ENCODE measurements at places on chromosomes 13 and 19. TPM values are rescaled to one million over a fixed set of nuclear protein-coding genes. Genes with fewer than 3 reads are reported as not detected.

Gene LAMP1
- polyA plus RNA-seq: 176 TPM

Gene DLL3
- polyA plus RNA-seq: 0.62 TPM

Gene ZNF548
- polyA plus RNA-seq: 27.6 TPM

Gene WDR87
- 0.01 TPM for polyA plus RNA-seq

Gene SIGLEC7
- 0.53 TPM for polyA plus RNA-seq

Gene MRPL57
- polyA plus RNA-seq: 22.8 TPM

Gene ZNF677
- 48.5 TPM for polyA plus RNA-seq

GRCh38 chr19:38971672-38972071 lies 3.9 kb downstream of the FBXO17 start:
- DNase-seq: no peak

DNA sequence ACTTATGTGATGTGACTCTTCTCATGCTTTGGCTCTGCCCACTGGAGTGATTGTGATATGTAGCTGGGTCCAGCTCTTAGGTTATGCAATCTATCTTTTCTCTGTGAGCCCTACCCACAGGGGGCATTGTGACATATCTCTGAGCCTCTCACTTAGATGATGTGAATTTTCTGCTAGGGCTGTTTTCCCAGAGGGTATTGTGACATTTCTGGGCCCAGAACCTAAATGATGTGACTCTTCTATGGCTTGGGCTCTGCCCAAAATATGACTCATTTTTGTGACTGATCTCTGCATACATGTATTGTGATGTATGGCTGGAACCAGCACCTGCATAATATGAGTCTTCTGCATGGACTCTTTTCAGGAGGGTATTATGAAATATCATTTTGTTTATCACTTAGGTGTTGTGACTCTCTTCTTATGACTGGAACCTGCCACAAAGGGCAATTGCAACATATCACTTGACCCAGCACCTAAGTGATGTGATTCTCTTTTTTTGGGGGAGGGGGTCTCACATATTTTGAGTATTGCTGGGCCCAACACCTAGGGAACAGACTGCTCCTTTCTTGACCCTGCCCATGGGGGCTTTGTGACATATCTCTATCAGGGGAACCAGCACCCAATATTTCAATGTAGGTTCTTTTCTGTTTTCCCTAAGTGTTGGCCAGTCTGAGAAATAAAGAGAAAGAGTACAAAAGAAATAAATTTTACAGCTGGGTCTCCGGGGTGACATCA lies 12.1 kb upstream of the ZNF254 start:
- DNase-seq: no peak

DNA sequence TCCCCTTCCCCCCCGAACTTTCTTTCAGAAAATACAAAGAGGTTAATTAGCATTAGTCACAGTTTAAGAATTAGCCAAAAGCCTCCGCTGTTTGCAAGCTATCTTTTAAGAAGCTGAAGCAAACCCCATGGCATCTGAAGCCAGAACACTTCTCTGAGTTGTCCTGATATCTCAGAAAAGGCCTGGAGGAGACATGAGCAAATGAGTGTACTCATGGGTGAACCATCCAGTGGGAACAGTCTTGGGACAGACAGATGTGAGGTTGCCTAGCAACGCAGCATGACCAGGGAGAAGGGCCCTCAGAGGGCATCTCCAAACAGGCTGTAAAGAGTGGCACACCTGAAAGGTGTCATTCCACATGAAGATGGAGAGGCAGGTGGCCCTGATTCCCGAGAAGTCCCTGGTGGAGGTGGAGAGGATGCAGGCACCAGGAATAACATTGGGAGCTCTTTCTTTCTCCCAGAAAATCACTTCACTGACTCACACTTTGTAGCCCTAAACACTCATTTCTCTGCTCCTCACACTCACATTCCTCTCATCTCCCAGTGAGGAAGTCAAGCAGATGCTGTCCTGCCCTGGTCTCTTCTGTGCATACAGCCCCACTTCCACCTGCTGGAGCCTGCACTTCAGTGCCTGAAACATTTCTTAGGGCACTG lies 87.0 kb upstream of the TSHZ3 start:
- no peak for DNase-seq

- DNase-seq: no peak
Measured at GRCh38 chr13:96834626-96835025, 159.7 kb downstream of the OXGR1 start.

- DNase-seq: no peak
Measured at GRCh38 chr13:37648609-37649008, 50.0 kb upstream of the POSTN start.

DNA sequence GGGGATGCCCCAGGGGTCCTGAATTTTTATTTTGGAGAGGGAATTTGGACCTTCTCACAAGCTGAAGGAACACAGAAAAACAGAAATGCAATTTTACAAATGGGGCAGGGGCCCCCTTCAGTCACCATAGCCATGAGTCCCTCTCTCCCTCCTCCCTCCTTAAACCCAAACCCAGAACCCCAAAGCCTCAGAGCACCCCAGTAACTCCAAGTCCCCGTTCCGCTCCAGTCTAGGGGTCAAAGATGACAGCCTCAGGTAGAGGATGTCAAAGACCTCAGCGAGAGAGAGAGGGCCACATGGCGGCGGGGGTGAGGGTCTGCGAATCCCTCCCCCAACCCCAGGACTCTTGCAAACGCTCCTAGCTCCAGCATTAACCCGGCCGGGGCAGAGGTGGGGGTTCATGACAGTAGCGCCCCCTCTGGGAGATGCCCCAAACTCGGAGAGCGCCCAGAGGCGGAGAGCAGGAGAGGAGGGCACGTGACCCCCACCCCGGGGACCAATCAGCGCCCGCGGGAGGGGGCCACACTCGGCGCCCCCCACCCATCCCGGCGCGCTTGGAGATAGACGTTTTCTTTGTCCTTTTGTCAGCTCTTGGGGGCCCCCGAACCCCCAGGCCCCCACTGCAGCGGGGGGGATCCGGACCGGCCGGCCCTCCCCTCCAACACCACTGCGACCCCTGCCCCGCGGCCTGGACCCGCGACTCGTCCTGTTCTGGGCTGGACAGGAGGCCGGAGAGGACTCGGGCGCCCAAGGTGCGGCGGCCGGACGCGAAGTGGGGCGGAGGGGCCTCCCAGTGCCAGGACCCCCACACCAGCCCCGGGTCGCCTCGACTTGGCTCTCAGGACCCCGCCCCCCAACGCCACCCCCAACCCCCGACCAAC lies 20.8 kb upstream of the SEMA6B start:
- no peak for DNase-seq

GRCh38 chr19:48152551-48152950 lies 17.6 kb downstream of the LIG1 start:
- peak; percentile 24 for DNase-seq

GRCh38 chr19:2230807-2231533 lies 5.2 kb downstream of the PLEKHJ1 start:
- no peak for DNase-seq

- DNase-seq: no peak
Measured at GRCh38 chr19:45322744-45323281, at the start of gene CKM. TSS of gene CKM (minus strand) at chr19:45322875. CDS start at chr19:45319713, 3,162 bp downstream.

DNA sequence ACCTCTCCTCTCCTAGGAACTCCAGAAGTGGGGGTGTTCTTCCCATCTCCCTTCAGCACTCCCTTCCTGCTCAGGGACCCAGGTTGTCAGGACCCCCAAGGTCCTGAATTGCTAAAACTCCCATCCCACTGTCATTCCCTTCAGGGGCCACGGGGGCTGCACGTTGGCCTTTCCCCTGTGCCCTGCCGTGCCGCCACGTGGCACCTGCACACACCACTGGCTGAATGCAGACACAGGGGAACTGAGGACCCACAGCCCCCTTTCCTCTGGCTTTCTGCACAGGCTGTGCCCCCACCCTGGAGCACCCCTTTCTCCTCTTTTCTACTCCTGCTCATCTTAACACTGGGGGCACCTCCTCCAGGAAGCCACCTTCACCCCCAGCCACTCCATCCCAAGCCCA lies 9.0 kb downstream of the SHANK1 start:
- DNase-seq: no peak

- no peak for DNase-seq
Measured at GRCh38 chr13:110308656-110309359, 1.7 kb downstream of the COL4A2 start.

GRCh38 chr13:54841682-54842081 lies 1813.1 kb downstream of the OLFM4 start:
- no peak for DNase-seq

- DNase-seq: no peak
Measured at GRCh38 chr13:93771227-93771626, 544.6 kb downstream of the GPC6 start.
